ENCODE measurements at places on chromosomes 2 and 18.

GRCh38 chr18:65735155-65735554 lies 15.7 kb upstream of the CDH7 start:
- DNase-seq: no peak

DNA sequence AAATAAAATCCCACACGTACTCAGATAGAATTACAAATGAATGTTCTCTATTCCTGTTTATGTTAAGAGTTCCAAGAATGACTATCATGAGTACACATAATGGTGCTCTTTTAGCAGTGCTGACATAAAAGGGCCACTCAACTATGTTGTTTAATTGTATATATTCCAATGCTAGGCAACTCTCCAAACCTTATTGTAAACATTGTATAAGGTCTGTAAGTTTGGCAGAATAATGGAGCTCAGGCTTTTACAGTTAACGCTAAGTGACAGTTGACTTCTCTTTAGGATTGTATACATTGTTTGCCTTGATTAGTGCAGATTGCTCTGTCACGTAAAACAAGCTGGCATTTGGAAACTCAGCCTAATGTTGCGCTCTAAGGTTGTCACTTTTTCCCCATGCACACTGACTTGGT lies 20.8 kb downstream of the RBMS1 start:
- no peak for DNase-seq

- no peak for DNase-seq
Observed at GRCh38 chr2:1136067-1136466, 185.4 kb downstream of the SNTG2 start.

DNA sequence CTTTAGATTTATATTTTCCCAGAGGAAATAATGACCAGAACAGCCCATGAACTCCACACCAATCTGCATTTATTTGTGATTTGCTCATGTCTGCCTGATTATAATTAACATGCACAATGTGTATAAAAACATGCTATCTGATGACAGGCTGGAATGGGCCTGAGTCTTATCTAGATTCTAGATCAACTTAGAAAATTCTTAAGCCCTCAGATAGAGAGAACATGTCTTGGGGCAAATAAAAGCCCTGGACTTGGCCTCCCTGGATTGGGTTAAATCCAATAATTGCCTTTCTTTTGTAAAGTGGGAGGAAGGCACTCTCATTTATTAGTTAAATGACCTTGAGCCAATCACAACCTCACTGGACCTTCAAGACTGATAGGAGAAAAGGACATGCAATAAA lies 61.8 kb downstream of the EVA1A start:
- no peak for DNase-seq

- DNase-seq: no peak
Observed at GRCh38 chr18:30016179-30016578, 1026.4 kb downstream of the DSC3 start.

DNA sequence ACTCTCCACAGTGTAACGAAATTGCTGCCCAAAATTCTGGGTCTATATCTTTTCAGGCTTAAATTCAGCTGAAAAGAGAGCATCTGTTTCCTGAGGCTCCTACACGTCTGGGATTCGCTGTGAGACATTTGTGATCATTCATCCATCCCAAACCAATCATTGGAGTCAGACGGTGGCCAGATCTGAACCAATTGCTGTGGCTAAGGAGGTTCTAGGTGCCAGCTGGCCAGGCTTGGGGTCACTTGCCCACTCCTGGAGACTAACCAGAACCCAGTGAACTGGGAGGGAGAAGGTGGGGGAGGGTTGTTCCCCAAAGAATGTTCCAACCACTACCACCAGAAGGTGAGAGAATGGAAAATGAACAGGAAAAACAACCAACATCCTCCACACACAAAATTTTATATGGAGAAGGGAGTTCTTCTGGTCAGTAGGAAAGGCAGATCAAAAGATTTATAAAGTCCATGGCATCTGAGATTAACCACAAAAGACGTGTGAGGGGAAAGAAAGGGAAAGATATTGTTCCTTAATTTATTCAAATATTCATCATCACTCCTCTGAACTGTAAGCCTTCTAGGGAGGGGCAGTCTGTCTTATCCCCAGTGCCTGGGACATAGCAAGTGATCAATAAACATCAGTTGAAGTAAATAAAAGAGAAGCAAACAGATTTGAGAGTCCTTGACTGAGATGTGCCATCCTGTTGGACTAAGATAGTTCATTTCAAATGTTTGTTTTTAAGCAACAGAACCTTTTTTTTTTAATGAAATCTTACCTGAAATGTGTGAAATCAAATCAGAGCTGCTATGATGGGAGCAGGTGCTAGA lies 3.0 kb upstream of the RTKN start:
- DNase-seq: no peak

GRCh38 chr18:8707556-8708300 lies 2.4 kb downstream of the MTCL1 start:
- DNase-seq: peak; percentile 38

DNA sequence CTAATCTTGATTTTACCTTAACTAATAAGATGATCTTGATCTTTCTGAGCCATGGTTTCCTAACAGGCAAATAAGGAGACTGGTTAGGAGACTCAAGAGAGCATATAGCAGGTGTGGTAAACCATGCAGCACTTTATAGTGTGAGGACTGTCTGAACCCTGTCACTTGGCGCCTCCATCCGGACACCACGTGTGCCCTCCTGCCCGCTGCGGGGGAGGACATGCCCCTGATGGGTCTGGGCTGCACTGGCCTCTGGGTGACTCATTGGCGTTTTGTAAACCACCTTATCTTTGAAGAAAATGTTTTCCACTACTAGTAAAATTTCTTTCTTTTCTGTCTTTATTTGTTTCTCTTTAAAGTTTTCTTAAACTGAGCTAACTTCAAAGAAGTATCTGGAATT lies 131.1 kb downstream of the FMNL2 start:
- DNase-seq: no peak

DNA sequence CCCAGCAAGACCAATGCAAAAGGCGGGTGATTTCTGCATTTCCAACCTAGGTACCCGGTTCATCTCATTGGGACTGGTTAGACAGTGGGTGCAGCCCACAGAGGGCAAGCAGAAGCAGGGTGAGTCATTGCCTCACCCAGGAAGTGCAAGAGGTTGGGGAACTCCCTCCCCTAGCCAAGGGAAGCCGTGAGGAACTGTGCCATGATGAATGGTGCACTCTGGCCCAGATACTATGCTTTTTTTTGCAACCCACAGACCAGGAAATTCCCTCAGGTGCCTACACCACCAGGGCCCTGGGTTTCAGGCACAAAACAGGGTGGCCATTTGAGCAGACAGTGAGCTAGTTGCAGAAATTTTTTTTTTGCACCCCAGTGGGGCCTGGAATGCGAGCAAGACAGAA lies 662.6 kb upstream of the ACVR2A start:
- no peak for DNase-seq

- no peak for DNase-seq
Observed at GRCh38 chr2:42342795-42343241, 18.2 kb downstream of the COX7A2L start.

GRCh38 chr18:45387229-45387628 lies 228.0 kb upstream of the SLC14A2 start:
- no peak for DNase-seq

DNA sequence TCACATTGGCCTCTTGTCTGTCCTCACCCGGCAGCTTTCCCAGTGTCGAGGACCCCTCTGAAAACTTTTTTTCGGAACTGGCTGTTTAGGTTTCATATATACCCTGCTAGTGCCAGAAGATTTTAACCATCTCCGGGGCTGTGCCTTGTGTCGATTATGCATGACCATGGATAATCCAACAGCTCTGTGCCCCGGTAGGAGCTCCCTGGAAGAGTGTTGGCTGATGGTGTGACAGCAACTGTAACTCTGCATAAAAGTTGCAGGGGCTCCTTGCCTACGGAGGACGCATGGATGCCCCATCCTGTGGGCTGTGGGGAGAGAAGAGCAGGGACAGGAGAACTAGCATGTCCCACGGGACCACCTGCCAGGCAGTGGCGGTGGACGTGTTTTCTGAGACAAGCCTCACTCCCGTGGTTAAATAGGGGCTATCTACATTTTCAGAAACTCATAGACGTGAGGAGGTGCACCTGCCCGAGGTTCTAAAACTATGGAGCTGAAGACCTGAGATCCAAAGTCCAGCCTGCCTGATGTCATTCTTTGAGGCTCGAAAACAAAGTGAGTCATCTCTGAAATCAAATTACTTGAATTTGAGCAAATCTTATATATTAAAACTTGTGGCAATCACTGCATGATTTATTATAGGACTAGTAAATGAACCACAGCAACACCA lies 437.2 kb upstream of the HS6ST1 start:
- no peak for DNase-seq

GRCh38 chr18:79926715-79927606 lies 24.5 kb downstream of the SLC66A2 start:
- no peak for DNase-seq

DNA sequence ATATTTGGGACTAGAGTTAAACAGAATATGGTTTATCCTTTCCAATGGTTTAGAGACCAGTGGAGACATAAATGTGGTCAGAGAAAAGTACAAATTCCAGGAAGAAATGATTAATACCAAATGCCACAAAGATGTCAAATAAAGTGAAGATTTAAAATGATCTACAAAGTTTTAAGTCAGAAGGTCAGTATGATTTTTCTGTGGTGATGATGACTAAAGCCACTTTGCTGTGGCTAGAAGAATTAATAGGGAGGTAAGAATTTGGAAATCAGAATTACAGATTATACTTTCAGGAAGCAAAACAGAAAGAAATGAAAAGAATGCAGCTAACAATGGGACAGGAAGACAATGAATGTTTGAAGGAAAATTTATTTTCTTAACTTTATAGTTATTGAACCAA lies 91.5 kb upstream of the CDH7 start:
- no peak for DNase-seq

- DNase-seq: no peak
Observed at GRCh38 chr2:166803373-166804000, 84.8 kb upstream of the XIRP2 start.

- no peak for DNase-seq
Observed at GRCh38 chr18:59966913-59967312, 67.1 kb downstream of the PMAIP1 start.

DNA sequence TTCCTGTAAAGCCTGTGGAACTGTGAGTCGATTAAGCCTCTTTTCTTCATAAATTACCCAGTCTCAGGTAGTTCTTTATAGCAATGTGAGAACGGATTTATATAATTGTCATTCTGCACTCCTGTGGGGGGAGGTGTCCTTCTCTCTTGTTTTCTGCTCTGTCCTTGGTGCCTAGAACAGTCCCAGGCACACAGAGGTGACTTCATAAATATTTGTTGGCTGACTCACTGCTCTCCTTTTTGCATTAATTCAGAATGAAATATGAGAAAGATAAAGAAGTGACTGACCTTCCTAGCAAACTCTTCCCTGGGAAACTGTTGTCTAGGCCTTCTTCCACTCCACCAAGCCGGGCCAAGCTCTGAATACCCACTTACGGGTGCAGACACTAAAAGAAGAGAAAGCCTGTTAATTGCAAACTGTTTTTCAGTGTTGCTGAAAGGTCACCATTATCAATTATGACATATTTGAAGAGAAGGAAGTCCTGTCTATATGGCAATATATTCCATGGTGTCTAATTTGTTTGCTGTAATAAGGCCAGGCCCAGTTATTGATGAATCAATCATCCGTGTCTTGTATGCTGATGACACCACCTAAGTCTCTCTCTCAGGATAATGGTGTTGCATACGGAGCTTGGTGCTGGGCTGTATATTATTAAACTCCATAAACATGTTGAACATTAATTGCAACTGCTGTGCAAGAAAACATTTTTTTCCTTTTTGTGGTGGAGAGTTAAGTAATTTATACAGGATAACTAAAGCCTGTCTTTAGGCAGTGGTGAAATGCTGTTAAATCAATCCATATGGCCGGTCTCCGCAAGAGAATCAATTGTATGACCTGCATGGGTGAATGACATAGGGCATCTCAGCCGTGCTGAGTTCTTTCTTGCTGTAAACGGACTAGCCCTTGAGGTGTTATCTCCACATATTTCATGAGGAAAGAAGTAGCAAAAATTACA lies 567.5 kb downstream of the SLC4A3 start:
- DNase-seq: no peak

- DNase-seq: no peak
Observed at GRCh38 chr2:167183931-167184330, 295.7 kb downstream of the XIRP2 start.

DNA sequence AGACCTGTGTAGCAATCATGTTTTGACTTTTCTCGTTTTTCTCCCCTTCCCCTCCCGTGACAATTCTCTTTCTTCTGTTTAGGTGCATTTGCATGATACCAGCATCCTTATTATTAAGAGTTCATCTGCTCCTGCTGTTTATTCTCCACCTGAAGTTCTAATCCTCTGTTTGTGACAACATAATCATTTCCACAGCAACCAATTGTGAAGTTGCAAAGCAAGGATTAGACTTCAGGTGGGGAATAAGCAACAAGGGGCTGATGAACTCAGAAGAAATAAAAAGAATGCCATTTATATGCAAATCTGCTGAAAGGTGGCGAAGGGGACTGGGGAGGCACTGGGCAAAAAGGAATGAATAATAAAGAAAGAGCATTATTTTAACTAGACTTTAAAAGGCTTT lies 124.8 kb upstream of the LINC00305 start:
- DNase-seq: no peak

DNA sequence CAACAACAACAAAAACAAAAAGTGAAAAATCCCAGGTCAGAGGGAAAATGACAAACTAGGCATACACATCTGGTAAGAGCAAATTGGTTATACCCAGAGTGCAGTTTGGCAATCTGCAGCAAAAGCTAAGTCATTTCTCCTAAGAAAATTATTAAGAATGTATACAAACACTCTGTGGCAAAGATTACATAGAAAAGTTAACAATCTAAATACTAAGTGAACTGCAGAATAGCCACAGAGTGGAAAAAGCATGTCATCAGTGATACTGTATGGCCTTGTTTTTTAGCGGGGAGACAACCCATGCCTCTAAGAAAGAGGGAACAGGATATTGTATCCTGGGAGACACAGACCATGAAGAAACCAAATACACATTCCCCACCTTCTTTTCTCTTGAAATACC lies 136.0 kb upstream of the ITGB6 start:
- no peak for DNase-seq

GRCh38 chr2:99822474-99823207 lies 319.7 kb downstream of the AFF3 start:
- no peak for DNase-seq

GRCh38 chr18:56235481-56236013 lies 402.8 kb downstream of the TXNL1 start:
- no peak for DNase-seq

GRCh38 chr2:230902180-230902899 lies 22.7 kb downstream of the GPR55 start:
- DNase-seq: no peak

DNA sequence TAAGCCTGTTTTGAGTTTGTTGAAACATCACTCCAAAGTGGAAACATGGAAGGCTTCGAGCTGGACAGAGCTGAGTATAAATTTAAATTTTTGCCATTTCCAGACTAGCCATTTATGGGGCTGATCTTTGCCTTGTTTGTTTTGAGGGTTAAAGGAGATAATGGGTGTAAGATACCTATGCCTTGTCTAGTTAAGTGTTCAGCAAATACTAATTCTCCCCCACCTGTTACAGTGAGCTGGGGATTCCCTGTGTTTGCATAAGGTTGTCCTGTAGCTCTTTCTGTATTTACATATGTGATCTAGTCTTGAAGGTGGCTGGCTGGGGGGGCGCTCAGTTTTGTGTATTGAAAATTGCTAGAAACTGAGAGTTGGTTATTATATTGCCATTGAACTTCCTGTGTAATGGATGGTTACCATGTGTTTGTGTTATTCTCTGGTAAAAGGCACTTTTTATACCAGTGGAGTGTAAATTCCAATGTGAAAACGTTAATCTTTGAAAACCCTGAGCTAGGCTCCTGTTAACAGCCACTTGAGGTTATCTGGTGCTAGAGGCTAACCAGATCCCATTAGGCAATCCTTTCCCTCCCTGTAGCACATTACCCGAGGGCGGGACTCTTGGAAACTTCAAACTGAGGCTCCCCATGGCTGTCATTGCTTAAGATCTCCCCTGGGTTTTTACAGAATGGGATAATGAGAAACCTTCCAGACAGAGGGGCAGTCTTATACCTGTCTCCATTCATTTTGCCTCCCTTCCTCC lies 26.7 kb downstream of the TANC1 start:
- no peak for DNase-seq

All from anterior cingulate cortex (tissue), 58 donors.